ENCODE measurements at places on chromosomes 2 and 18.

- DNase-seq: no peak
Measured at GRCh38 chr2:3009005-3009404, 368.6 kb downstream of the EIPR1 start.

GRCh38 chr2:73611867-73612266 is 30.4 kb downstream of the NAT8 start:
- DNase-seq: no peak

GRCh38 chr2:36820942-36821605 is 124.6 kb downstream of the VIT start:
- DNase-seq: no peak

GRCh38 chr2:234991793-234992192 is 40.0 kb downstream of the SH3BP4 start:
- no peak for DNase-seq

DNA sequence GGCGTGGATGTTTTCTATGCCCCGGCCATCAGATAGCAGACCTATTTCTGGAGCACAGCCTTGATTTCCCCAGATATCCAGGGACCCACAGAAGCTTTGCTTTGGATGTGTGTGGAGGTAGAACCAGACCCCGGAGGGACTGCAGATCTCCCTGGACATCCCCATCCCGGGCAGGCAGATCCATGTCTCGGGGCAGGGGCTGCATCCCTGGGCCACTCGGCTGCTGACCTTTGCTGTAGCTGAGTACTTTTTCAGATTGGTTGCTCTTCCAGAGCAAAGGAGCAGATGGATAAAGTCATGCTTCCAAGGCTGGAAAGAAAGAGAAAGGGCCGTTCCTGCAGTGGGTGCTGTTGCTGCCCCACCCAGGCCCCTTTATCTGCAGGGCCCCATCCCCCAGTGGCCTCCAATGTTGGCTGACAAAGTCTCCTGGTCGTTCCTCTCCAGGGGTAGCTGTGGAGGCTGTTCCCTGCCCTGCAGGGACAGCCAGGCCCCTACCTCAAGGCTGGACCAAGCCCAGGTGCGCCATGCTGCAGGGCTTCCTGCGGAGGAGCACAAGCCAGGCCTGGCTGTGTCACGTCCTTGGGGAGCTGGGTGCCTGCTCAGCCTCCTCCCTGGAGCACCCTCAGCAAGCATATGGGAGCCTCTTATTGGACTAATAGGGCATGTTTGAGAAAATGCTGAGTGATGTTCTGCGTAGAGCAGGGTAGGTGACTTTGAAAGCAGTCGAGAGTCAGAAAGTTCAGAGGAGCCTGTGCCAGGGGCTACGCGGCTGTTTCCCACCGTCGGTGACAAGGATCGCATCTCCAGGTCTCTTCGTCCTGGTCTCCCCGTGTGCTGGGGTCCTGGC is 68.4 kb downstream of the TPO start:
- no peak for DNase-seq

GRCh38 chr2:8146132-8147005 is 535.5 kb upstream of the ID2 start:
- DNase-seq: no peak

DNA sequence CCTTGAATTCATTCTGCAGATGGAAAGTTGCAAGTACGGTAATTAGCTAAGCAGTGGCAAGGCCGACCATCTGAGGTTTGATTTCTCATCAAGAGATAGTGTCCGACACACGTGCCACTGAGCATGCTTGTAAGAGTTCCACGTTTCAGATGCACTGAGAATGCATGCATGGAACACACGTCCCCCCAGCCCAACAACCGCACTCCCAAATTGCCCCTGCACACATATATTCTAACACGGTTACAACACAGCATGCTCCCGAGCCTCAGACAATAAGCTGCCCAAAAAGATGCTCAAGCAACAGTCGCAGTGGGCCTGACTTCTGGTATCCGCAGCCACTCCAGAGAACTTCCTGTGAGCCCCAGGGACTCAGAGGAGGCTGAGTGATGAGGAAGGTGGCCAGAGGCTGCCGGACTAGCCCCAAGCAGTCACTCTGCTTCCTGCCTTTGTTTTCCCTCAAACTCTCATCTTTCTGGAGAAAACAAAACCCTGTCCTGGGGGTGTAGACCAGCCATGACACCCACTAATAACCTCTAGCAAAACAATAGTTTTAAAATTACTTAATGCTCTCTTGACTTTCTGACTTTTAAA is 204.0 kb downstream of the TGIF1 start:
- no peak for DNase-seq

DNA sequence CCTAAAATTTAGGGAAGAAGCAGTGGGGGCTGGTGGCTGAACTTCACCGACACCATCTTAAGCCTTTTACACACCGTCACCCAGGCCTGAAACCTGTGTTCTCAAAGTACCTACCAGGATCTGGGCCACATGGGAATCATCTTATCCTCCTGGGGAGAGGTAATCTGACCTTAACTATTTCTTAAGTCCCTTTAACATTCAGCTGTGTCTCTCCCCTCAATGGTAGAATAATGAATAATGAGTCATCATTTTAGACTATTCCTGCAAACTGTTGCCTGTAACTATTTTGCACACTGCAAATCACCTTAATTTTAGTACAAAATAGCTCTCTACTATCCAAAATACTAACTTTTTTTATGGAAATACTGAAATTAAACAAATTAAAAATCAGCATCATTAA is 149.4 kb upstream of the KLF7 start:
- DNase-seq: no peak

DNA sequence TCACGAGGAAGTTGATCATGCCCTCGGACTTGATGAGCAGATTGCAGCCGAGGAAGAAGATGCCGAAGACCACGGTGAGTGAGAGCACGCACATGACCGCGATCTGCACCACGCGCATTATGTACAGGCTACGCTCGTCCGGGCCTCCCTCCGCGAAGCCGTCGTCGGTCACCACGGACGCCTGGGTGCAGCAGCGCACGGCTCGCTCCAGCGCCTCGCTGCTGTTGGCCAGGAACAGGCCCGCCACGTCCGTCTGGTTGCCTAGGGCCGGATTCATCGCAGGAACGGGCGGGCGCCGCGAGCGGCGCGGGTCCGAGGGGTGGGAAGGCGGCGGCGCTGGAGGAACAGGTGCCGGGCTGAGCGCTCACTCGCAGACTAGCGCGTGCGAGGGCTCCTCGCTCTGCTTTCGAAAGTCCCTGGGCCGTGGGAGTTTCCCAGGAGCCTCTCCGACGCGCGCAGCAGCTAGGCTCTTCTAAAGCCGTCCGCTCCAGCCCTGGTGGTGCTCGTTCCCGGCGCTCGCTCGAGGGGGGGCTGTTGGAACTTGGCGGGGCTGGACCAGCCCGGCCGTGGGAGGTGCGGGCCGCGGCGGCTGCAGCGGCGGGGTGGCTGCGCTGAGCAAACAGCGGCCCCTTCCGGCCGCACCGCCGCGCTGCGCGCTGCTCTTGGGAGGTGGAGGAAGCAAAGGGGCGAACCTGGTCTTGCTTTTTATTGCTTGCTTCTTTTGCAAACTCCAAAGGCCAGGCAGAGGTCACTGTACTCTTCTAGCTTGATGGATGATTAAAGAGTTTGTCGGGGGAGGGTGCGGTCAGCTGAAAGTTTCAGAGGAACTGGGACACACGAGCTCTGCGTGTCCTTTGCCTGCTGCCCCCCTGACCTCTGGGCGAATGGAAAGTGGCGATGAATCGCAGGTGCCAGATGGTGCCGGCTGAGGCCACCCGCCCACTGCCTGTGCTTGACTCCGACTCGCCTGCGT is at the start of gene RPRM:
Gene RPRM, minus strand, starts transcription at position 474 of the 973 bp plus-strand sequence. Its CDS starts 197 bp downstream, at position 277.
- no peak for DNase-seq

- no peak for DNase-seq
Measured at GRCh38 chr2:103921161-103921560, 932.8 kb upstream of the POU3F3 start.

- DNase-seq: no peak
Measured at GRCh38 chr2:214560176-214560575, 149.3 kb downstream of the VWC2L start.

- no peak for DNase-seq
Measured at GRCh38 chr2:41933585-41934320, 114.1 kb upstream of the PKDCC start.

GRCh38 chr18:70288171-70288850 is 534 bp upstream of the SOCS6 start:
- no peak for DNase-seq

DNA sequence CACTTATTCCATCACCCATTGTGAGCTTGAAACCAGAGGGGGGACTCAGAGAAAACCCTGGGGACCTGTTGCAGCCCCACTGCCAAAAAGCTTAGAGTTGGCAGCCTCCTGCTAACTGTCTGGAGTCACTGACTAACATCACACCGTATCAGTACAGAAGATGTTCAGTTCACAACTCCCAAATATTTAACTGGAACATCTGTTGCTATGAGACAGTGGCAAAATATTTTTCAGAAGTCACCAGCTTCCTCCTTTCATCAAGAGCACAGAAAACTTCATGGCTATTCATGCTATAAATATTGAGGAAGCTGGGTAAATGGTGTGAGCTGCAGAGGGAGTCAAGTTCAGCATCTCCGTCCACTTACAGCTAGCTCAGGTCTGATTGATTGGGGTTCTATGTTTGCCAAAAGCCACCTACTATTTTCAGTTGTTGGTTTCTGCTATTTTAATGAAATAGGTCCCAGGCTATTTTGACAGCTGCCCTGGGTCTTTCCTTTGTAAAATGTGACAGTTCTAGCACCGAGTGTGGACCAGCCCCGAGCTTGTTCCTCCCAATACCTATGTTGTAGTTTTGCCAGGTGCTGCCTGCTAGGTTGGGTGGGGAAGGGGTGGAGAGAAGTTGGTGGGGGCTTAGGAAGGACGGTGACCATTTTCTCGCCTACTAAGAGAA is 9.8 kb downstream of the TUBB6 start:
- no peak for DNase-seq

DNA sequence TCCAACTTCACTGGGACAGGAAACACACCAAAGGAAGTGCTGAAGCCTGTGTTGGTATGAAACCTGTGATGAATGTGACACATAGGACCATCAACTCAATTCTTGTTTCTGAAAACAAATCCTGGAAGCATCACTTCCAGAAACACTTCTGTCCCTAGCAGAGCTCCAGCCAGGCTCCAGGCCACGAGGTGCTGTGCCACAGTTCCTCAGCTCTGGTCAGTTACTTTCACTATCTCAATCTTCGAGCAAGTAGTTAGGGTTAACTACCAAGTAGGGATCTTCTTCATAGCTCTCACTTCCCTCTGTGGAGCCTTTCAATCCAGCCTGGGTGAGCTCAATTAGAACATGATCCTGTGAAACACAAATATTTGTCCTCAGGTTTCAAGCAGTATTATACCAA is 3.6 kb upstream of the LCT start:
- no peak for DNase-seq

DNA sequence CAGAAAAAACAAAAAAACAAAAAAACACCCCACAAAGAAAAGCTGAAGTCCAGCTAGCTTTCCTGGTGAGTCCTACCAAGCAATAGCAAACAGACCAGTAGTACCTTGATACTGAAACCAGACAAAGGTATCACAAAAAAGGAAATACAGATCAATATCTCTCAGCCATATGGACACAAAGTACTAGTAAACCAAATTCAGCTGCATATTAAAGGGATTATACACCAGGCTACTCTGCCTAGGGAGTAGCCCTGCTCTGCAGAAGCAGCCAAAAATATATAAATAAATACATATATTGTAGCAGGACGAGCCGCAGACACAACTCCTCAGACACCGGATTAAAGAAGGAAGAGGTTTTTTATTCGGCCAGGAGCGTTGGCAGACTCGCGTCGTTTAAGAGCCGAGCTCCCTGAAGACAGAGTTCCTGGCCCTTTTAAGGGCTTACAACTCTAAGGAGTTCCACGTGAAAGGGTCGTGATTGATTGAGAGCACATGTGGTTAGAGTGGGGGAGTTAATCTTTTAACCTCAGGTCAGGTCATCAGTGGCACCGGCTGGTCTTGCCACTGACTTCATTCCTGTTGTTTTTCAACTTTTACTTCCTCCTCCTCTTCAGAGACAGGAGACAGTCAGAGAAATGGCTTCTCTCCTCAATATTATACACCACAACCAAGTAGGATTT is 38.4 kb upstream of the DTNB start:
- no peak for DNase-seq

DNA sequence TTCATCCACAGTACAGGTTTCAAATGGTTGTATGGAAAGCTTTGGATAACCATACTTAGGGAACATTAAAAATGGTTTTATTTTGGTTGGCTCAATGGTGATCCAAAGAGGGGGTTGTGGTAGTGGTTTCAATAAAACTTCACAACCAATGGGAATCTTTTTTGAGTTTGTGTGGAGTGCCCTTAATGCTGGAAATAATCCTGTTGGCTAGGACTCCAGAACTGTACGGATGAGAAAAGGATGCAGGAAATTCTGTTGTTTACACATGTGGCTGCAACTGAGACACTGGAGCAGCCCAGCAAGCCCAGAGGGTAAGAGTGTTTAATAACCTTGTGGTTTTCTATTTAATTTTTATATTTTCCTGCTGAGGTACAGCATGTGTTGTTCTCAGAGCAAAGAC is at the start of gene CCDC102B:
Gene CCDC102B, plus strand, starts transcription at position 210 of the 400 bp plus-strand sequence. CDS start 38,684 bp downstream, outside the sequence.
- DNase-seq: no peak

- DNase-seq: no peak
Measured at GRCh38 chr2:27281855-27282559, at the start of gene TRIM54. TSS of gene TRIM54 (plus strand) at chr2:27282429. CDS start at chr2:27282732, 303 bp downstream.

GRCh38 chr2:85132397-85132796 is 795 bp upstream of the TCF7L1 start:
- DNase-seq: no peak

DNA sequence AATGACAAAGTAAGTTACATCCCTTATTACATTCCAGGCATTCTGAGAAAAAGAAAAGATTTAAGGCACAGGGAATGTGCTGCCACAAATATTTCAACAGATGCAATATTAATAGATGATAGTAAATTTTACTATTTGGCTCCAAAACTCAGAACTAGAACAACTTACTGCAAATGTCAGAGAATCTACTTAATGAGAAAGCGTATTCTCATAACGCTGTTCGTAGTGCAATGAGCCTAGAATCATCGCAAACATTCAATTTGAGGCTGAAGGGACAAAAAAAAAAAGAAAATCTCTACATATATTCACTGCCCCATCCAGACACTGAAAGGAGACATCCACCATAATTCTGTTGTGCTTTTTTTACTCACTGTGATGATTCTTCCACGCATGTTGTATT is 272.1 kb upstream of the DOK6 start:
- DNase-seq: no peak

DNA sequence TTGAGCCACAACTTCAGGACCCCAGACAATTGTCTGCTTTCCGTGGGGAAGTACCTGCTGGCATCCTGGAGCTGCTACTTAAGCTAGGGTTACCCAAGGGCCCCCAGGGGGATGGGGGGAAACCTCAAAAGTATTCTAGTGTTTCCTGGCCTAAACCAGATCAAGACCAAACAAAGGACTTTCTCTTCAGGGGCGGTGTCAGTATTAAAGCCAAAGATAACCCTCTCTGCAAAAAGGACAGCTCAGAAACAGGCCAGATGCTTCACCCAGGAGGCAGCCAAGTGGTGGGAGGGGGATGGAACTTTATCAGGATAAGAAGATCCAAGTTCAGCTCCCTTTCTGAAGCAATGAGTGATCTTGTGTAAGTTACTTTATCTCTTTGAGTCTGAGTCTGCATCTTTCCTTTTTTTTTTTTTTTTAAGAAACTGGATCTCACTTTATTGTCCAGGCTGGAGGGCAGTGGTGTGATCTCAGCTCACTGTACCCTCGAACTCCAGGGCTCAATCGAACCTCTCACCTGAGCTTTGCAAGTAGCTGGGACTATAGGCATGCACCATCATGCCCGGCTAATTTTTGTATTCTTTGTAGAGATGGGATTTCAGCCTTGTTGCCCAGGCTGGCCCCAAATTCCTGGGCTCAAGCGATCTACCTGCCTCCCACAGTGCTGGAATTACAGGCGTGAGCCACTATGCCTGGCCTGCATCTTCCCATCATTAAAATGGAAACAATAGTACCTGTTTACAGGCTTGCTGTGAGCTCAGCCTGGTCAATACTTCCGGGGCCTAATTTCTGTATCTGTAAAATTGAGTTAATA is 151.8 kb upstream of the PTPRM start:
- DNase-seq: no peak

- DNase-seq: no peak
Measured at GRCh38 chr2:10079266-10079869, 843 bp downstream of the CYS1 start.

All from stimulated activated CD8-positive, alpha-beta memory T cell treated with anti-CD3 and anti-CD28 coated beads, Interleukin-2, amount 100 ng/mL, for 1 hour (primary cell).